NCI-H1048 (cell line): ENCODE measurements at places on chromosomes 1 and 21.

DNA sequence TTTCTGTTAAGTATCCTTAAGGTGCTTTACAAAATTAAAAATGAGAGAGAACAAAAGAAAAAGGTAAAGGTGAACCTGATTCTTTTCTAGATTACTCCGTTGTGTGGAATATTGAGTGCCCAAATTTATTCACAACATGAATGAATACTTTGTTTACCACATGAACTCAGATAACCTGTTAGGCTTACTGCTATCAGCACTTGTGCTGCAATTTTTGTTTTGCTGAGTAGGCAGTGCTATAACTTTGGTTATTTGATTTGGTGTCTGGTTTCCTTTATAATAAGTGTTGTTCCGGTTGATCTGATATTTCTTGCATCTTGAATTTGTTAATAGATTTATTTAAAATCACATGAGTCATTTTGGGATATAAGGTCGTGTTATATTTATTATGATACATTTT lies 195.9 kb downstream of the NEGR1 start:
- DNase-seq, result no peak

- DNase-seq, result no peak
Measured at GRCh38 chr1:29208442-29208841, 22.3 kb downstream of the MECR start.

GRCh38 chr1:157878059-157878458 lies 36.5 kb upstream of the CD5L start:
- no peak for DNase-seq

- DNase-seq, result no peak
Measured at GRCh38 chr1:78286686-78287085, 204.1 kb upstream of the PTGFR start.

- no peak for DNase-seq
Measured at GRCh38 chr1:25054526-25055323, 124.6 kb upstream of the RUNX3 start.

- no peak for DNase-seq
Measured at GRCh38 chr1:196043268-196043667, 565.0 kb downstream of the KCNT2 start.

DNA sequence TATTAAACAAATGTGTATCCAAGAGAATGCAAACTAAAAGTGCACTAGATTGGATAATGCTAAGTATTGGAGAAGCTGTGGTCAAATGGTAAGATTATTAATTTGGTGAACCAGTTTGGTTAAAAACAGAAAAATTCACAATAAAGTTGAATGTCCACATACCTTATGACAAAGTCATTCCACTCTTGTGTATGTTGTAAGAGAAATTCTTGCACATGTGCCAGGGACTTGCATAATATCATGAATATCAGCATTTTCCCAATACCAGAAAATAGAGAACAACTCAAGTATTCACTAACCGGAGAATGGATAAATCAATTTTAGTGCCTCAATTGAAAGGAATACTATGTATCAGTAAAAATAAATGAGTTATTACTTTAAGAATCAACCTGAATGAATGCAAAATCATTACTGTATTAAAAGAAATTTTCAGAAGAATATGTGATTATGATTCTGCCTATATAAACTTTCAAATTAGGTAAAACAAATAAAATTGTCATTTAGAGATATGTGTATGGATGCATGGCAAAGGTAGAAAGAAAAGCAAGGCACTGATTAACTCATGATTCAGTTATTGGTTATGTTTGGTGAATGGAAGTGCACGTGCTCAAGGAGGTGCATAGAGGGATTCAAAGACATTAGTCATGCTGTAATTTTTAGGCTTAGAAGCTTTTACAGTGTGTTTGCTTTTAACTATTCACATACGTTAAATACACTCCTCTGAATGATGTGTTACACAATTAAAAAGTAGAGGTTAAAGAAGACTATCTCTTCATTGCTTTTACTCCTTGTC lies 217.4 kb upstream of the KCNK2 start:
- DNase-seq, result no peak

DNA sequence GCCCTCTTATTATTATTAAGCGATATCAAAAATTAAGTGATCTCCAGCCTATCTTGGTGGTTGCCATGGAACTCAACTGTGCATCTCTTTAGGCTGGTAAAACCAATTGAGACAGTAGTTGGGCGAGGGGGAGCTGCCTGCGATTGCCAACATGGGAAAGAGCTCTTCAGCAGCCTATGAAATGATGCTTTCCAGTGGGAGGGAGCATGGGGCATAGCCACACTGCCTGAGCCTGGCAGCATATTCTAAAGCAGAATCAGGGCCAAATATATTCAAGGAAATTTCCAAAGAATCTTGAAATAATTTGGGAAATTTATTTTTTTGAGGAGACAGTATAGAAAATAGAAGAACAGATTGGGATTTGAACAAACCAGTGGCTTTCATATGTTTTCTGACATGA lies 126.9 kb upstream of the DNAH14 start:
- no peak for DNase-seq

DNA sequence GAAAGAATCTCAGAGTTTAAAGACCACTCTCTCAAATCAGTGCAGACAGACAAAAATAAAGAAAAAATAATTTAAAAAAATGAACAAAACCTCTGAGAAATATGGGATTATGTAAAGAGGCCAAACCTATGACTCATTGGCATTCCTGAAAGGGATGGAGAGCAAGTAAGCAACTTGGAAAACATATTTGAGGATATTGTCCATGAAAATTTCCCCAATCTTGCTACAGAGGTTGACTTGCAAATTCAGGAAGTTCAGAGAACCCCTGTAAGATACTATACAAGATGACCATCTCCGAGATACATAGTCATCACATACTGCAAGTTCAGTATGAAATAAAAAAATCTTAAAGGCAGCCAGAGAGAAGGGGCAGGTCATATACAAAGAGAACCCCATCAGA lies 43.7 kb upstream of the IVNS1ABP start:
- no peak for DNase-seq

GRCh38 chr1:7430691-7431090 lies 340.4 kb upstream of the VAMP3 start:
- DNase-seq, result no peak

GRCh38 chr1:118933051-118933781 lies 54.9 kb downstream of the TBX15 start:
- no peak for DNase-seq

GRCh38 chr1:6207075-6207885 lies 1.4 kb downstream of the RNF207 start:
- DNase-seq, result no peak

DNA sequence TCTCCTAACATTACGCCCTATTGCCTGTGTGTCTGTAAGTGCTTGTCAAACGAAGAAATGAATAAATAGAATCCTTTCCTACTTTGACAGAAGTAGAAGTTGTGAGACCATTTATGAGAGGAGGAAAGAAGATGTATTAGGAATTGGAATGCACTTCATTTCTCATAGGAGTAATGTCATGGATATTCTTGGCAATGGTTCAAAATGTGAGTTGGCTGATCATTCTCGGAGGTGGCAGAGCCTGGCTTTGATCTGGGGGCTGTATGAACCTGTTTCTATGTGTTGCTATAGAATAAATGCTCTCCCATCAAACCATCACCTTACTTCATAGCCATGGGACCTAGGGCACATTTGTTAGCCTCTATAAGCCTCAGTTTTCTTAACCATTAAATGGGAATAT lies 10.1 kb upstream of the SERBP1 start:
- no peak for DNase-seq

GRCh38 chr1:162020150-162020549 lies 3.5 kb downstream of the OLFML2B start:
- DNase-seq, result no peak

GRCh38 chr1:29772584-29773100 lies 536.3 kb downstream of the PTPRU start:
- DNase-seq, result no peak

DNA sequence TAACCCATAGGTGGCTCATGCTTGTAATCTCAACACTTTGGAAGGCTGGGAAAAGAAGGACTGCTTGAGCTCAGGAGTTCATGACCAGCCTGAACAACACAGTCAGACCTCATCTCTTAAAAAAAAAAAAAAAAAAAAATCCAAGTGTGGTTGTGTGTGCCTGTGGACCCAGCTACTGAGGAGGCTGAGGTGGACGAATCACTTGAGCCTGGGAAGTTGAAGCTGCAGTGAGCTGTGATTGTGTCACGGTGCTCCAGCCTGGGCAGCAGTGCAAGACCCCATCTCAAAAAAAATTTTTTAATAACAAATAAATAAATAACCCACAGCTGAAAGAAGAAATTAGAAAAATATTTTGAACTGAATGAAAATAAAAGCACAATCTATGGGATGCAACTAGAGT lies 13.8 kb downstream of the INTS7 start:
- no peak for DNase-seq

DNA sequence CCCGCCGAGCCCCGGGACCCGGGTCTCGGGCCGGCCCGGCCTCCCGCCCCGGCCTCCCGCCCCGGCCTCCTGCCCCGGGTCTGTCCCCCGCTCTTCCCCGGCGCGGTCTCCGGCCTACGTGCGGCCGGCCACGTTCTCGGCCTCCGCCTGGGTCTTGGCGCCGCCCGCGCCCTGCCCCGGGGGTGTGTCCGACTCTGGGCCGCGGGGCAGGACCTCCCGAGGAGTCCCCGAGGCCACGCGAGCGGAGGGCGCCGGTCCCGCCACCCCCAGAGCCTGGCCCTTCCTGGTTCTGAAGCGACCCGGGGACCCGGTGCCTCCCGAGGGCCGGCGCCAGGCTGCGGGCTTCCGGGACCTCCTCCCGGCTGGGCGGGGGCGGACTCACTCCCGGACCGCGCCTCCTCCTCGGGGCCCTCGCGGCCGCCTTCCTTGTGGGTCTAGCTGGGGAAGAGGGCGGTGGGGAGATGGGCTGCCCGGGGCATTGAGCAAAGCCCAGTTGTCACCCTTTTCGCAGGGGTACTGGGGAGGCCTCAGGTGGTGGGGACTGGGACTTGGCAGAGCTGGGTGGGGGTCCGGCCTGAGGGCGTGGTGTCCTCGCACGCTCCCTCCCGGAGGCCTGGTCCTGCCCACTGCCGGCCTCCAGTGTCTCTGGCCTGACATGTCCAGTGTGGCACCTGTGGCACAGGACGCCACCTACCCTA lies 558 bp downstream of the PFKL start:
- peak; percentile 14 for DNase-seq

GRCh38 chr1:156540955-156541354 lies 31.4 kb downstream of the IQGAP3 start:
- no peak for DNase-seq

- DNase-seq, result no peak
Measured at GRCh38 chr1:47439819-47440598, 2.2 kb downstream of the FOXD2 start.

- no peak for DNase-seq
Measured at GRCh38 chr1:11594222-11594621, 60.0 kb downstream of the FBXO2 start.
